GOT3 (cell line): ENCODE measurements at places on chromosomes 1 and 21.

DNA sequence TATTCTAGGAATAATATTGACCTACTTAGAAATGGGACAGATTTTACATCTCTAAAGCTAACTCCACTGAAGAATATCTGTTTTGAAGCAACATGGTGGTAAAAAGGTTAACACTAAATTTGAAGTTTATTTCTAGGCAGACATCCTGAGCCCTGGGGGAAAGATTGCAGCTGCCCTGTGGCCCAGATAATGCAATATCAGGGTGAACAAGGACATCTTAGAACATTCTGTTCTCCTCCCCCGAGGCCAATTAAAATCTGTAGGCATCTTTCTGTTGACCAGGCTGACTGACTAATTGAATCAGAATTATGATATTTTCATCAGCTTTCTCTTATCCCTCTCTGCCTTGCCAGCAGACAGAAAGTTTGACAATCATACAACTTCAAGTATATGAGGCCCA is 149.8 kb upstream of the DUSP10 start:
- DNase-seq, result no peak

DNA sequence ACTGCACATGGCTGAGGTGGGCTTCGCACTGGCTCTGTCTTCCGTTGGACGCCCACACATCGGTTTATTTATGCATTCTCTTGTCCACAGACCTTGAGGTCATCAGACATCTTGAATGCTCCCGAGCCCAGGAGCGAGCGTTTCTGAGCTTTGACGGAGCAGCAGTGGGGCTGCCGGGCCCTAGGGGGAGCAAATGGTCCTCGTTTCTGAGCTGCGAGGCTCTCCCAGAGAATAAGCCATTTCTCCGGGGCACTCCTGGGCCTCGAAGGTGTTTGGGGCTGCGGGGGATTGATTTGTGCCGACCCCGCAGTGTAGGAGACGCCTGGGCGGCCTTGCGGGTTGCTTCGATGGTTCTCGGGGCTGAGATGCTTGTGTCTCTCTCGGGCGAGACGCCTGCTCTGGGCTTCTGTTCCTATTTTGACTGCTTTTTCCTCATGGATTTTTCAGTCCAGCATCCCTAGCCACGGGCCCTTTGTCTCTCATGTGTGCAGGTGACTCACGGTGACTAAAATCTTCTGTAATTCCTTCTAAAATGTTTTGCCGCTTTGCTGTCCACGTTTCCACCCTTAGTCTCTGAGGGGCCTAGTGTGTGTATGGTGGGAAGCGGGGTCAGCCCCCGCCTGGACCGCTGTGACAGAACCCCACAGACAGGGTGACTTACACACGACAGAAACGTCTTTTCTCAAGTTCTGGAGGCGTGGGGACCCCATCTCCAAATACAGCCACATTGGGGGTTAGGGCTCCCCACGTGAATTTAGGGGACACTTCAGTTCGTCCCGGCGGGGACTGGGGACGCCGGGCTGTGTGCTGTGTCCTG is 62.1 kb downstream of the FAAP20 start:
- DNase-seq, result peak; percentile 69

GRCh38 chr21:38734646-38735365 is 70.9 kb upstream of the ETS2 start:
- DNase-seq, result no peak

GRCh38 chr1:34757386-34757785 is 2.2 kb upstream of the GJB4 start:
- no peak for DNase-seq

GRCh38 chr1:173168941-173169340 is 38.2 kb downstream of the TNFSF4 start:
- no peak for DNase-seq

GRCh38 chr1:34874296-34874952 is 14.9 kb upstream of the SMIM12 start:
- no peak for DNase-seq

DNA sequence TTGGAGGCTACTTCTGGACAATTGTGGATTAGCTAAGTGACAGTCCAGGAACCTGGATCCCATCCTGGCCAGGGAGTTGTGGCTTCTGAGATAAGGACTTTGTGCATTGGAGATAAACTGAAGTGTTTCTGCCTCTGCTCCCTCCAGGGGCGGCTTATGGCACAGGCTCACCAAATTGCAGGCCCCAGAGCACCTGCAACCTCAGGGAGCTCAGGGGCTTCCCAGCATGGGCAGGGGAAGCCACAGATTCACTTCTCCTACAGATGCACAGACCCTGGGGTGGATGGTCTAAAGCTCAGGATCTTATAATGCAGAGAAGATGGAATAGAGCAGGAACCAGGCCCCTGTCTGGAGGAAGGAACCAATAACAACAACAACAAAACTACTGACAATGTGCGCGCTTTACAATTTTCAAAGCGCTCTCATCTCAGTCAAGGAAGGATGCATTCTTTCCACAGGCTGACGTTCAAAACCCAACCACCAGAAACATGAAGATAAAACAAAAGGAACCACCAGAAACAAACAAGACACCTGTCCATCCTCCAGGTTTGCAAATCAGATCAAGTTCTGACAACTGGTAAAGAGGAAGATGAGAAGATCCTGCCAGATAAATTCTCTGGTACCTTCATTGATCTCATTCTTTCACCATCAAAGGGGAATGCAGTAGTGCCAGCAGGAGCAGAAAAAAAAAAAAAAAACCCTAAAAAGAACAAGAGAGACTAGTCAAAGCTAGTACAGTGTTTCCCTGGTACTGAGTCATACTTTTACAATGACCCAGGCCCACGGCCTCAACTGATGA is 121.0 kb upstream of the IRF2BP2 start:
- DNase-seq, result no peak

- DNase-seq, result no peak
Observed at GRCh38 chr1:230222678-230223077, 155.6 kb downstream of the GALNT2 start.

DNA sequence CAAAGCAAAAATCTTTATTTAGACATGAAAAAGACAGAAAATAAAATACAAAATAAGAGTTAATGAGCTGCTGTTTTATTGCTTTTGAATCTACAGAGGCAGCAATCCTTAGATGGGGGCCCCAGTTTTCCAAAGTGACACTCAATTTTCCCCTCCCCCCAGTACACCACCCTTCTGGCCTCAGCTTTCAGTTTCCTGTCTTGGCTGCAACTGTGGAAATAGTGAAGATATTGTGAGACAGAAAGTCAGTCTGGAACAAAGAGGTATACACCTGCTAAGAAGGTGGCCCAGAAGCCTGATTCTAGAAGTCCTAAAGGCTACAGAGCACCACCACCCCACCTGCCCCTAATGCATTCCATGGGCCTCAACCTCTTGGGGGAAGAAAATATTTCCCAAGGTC is 1.1 kb upstream of the MTMR11 start:
- no peak for DNase-seq
